RPMI7951 (cell line): ENCODE measurements at places on chromosomes 11 and 22. TPM values are rescaled to one million over a fixed set of nuclear protein-coding genes. Genes with fewer than 3 reads are reported as not detected.

The SCGB1C1 gene
- not detected in 2 replicates for total RNA-seq

- peak; percentile 64 for DNase-seq
Measured at GRCh38 chr11:12677131-12677530, 2.9 kb downstream of the TEAD1 start.

The LRRC4C gene
- not detected in 2 replicates for total RNA-seq

The OR8A1 gene
- not detected in 2 replicates for total RNA-seq

GRCh38 chr11:86249307-86250098 lies 5.0 kb downstream of the EED start:
- no peak for DNase-seq

GRCh38 chr11:12749442-12749841 lies 75.2 kb downstream of the TEAD1 start:
- no peak for DNase-seq

DNA sequence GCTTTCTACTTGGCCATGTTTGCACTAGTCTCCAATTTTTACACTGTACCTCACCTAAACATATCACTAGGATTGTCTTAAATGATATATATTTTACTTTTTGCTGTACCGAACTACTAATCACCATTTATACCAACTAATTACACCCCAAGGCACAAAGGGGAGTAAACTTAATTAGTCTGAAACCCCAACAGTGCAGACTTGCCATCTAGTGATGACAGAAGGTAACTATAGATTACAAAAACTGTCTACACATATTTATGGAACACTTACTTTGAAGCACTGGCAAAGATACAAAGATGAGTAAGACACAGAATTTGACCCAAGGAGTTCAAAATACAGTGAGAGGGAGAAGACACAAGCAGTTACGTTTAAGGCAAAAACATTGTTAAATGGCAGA lies 139.7 kb downstream of the CNTN5 start:
- no peak for DNase-seq

- DNase-seq, result peak; percentile 100
Measured at GRCh38 chr11:125263268-125263790, 98.8 kb downstream of the PKNOX2 start.

DNA sequence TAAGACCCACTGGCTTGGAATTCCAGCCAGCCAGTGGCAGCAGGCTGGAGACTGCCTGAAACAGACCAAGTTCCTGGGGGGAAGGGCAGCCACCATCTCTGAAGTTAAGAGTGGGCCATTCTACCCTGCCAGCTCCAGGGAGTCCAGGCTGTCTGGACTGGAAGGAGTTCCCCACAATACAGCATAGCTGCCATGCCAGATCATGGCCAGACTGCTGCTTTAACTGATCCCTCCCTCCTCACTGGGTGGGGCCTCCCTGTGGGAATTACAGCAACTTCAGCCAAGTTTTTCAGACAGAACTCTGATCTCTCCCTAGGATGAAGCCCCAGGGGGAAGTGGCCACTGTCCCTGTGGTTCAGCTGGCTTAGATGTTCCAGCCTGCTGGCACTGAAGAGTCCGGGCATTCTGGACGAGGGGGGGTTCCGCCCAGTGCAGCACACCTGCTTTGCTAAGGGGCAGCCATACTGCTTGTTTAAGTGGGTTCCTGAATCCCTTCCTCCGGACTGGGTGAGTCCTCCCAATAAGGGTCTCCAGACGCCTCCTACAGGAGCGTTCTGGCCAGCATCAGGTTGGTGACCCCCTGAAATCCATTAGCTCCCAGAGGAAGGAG lies 455.4 kb downstream of the DLG2 start:
- DNase-seq, result no peak

The PRPF19 gene
- 86.6 and 100.0 TPM in 2 replicates for total RNA-seq
